ENCODE measurements at places on chromosomes 7 and 10.

GRCh38 chr7:51123322-51124019 is 193.1 kb downstream of the COBL start:
- H3K4me3 ChIP-seq, result no peak overlapping the region
- H3K27me3 ChIP-seq, result no peaks in the 10 kb centered on the region
- DNase-seq, result no peak
- H3K27ac ChIP-seq, result no peak overlapping the region
- no peaks in the 10 kb centered on the region for H3K36me3 ChIP-seq

- no peaks in the 10 kb centered on the region for H3K36me3 ChIP-seq
- no peak for DNase-seq
- no peak overlapping the region for H3K4me3 ChIP-seq
- no peaks in the 10 kb centered on the region for H3K4me1 ChIP-seq
Observed at GRCh38 chr7:106518967-106519366, 142.0 kb downstream of the CCDC71L start.

DNA sequence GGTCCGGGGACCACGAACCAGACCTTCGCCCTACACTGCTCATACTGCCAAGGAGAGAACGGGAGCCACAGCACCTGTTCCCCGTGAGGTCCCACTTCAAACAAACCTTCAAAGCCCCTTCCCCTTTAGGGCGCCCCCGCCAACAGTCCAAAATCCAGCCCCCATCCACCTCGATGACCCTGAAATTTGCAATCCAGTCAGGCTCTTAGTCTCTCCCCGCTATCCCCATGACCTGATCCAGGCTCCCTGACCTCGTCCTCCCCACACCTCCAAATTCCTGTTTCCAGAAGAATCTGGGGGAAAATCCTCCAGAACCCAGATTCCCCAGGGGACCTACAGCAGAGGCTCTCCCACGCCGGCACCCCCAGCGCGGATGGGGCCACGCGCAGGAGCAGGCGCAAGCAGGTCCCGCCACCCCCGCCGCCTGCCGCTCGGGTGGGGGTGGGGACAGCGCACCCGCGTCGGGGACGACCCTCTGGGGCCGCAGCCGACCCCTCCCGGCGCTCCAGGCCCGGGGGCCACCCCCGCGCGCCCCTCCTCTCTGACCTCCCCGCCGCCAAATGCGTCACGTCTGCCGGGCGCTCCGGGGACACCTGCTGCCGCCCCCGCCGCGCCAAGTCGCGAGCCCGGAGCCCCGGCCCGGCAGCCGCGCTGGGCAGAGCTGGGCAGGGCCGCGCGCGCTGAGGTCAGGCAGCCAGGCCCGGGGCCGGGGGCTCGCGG is 753 bp downstream of the CAMK2B start:
- peaks cover 77% of the 10 kb centered on the region for H3K27me3 ChIP-seq
- no peak for DNase-seq
- H3K4me1 ChIP-seq, result no peaks in the 10 kb centered on the region
- H3K27ac ChIP-seq, result no peak overlapping the region

- no peaks in the 10 kb centered on the region for H3K36me3 ChIP-seq
- peaks cover 17% of the 10 kb centered on the region for H3K4me1 ChIP-seq
- peak overlapping the region; percentile 84 for H3K27ac ChIP-seq
- no peak overlapping the region for H3K4me3 ChIP-seq
- no peaks in the 10 kb centered on the region for H3K27me3 ChIP-seq
- DNase-seq, result peak; percentile 32
Observed at GRCh38 chr10:68871731-68872342, 29.3 kb upstream of the DDX50 start.

GRCh38 chr10:48576501-48576900 is 28.4 kb downstream of the ARHGAP22 start:
- no peaks in the 10 kb centered on the region for H3K36me3 ChIP-seq
- no peak overlapping the region for H3K27ac ChIP-seq
- no peaks in the 10 kb centered on the region for H3K4me1 ChIP-seq
- no peak for DNase-seq

DNA sequence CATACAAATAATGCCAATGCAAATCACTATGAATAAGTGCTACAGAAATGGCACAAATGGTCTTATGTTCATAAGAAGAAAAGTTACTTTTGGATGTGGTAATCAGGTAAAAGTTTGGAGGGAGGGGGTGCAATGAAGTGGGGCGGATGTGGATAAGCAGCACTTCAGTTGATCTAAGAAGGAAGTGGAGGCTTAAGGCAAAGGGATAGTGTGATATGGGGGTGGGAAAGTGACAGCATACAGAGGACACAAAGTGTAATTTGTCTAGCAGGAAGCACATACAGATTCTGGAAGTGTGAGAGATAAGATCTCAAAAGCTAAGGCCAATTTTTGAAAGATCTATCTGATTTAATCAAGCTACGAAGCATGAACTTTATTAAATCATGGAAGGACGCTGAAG is 6.3 kb downstream of the BET1 start:
- no peak overlapping the region for H3K27ac ChIP-seq
- no peaks in the 10 kb centered on the region for H3K27me3 ChIP-seq
- no peak for DNase-seq
- H3K4me1 ChIP-seq, result peaks cover 4% of the 10 kb centered on the region
- H3K4me3 ChIP-seq, result no peak overlapping the region
- peaks cover 70% of the 10 kb centered on the region for H3K36me3 ChIP-seq

GRCh38 chr7:11297764-11298163 is 324.1 kb downstream of the PHF14 start:
- H3K4me3 ChIP-seq, result no peak overlapping the region
- H3K4me1 ChIP-seq, result no peaks in the 10 kb centered on the region
- DNase-seq, result no peak
- H3K36me3 ChIP-seq, result no peaks in the 10 kb centered on the region
- no peak overlapping the region for H3K27ac ChIP-seq
- no peaks in the 10 kb centered on the region for H3K27me3 ChIP-seq

- H3K4me3 ChIP-seq, result no peak overlapping the region
- H3K27ac ChIP-seq, result peak overlapping the region; percentile 30
- peaks cover 18% of the 10 kb centered on the region for H3K4me1 ChIP-seq
- H3K27me3 ChIP-seq, result no peaks in the 10 kb centered on the region
- H3K36me3 ChIP-seq, result peaks cover 8% of the 10 kb centered on the region
Observed at GRCh38 chr7:128022631-128023532, 8.4 kb downstream of the LRRC4 start.

DNA sequence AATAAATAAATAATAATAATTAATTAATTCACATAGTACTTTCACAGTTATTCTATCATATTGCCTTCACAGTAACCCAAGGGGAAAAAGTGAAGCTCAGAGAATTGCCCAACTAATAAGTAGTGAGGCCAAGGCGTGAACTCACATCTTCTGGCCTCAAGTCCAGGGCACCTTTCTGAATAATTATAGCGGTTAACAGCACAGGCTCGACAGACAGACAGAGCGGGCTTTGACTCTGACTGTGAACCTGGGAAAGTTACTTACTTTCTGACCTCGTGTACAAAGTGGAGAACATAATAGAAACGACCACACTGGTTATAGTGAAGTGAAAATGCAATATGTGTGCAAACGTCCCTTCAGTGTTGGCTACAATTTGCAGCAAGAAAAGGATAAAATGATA is 5.7 kb upstream of the SMKR1 start:
- no peak overlapping the region for H3K4me3 ChIP-seq
- H3K4me1 ChIP-seq, result peaks cover 4% of the 10 kb centered on the region
- DNase-seq, result no peak
- no peak overlapping the region for H3K27ac ChIP-seq
- no peaks in the 10 kb centered on the region for H3K36me3 ChIP-seq
- H3K27me3 ChIP-seq, result no peaks in the 10 kb centered on the region

- no peak overlapping the region for H3K27ac ChIP-seq
- H3K27me3 ChIP-seq, result peaks cover 32% of the 10 kb centered on the region
- H3K4me3 ChIP-seq, result peak overlapping the region; percentile 51
- H3K4me1 ChIP-seq, result no peaks in the 10 kb centered on the region
- H3K36me3 ChIP-seq, result no peaks in the 10 kb centered on the region
- DNase-seq, result no peak
Observed at GRCh38 chr10:25934621-25935139, 651 bp downstream of the MYO3A start.

DNA sequence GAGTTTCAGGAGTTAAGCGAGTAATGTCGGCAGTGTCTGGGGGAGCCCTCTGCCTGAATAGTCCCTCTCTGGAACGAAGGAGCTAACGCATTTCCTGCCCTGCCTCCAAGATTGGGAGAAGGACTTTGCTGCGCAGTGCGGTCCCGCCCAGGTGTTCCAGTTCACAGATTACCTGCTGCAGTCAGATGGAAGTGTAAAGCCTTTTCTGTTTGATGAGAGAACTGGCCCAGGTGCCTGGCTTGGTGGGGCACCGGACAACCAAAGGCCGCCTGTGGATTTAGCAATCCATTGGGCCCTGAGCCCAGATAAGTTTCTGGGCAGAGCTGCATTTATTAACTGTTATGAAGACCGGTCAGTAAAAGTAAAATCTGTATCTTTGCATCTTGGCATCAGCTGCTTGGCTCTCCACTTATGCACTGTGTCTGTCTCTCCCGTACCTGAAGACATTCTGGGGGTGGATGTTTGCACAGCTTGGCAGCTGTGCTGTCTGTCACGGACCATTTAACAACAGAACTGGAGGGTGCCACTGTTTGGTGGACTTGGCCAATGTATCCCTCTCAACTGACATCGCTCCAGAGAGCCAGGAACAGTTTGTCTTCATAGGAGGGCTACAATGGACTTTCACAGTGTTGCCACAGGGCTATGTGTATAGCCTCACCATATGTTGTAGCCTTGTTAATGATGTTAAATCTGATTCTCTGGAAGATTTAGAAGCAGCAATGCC is 654.7 kb upstream of the ZWINT start:
- no peak overlapping the region for H3K27ac ChIP-seq
- H3K36me3 ChIP-seq, result no peaks in the 10 kb centered on the region
- H3K27me3 ChIP-seq, result no peaks in the 10 kb centered on the region
- DNase-seq, result no peak

GRCh38 chr7:5692112-5692844 is 89.2 kb downstream of the RNF216 start:
- no peak overlapping the region for H3K27ac ChIP-seq
- peaks cover 14% of the 10 kb centered on the region for H3K4me1 ChIP-seq

GRCh38 chr10:124403548-124403947 is 15.2 kb downstream of the OAT start:
- H3K4me3 ChIP-seq, result no peak overlapping the region
- peaks cover 6% of the 10 kb centered on the region for H3K36me3 ChIP-seq
- peak; percentile 73 for DNase-seq
- no peaks in the 10 kb centered on the region for H3K4me1 ChIP-seq
- no peak overlapping the region for H3K27ac ChIP-seq

DNA sequence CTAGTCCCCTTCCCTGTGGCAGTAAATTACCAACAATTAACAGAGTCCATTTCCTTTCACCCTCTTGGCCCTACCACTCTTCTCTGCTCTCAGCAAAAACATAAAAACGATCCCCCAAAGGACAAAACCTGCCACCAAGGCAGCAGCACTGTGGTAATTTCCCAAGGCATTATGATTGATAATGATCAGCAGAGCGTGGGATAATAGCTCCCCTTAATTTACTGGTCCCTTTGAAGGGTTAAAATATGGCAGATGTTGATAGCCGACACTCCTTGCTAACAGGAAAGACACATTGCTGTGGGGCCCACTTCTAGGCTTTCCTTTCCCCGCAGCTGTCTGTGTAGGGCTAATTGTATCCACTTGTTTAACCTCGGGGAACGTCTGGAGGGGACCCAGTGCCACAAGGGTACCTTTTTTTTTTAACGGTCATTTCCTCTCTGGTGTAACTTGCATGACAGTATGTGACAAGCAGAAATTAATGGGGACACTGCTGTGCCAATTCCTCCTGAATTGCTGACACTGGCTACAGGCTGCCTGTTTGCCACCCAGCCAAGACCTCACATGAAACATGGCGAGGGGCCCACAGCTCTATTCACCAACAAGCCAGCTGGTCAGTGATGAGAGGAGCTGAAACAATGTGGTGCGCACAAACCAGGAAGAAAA is 81.3 kb downstream of the CDK6 start:
- no peak overlapping the region for H3K4me3 ChIP-seq
- no peak overlapping the region for H3K27ac ChIP-seq
- H3K36me3 ChIP-seq, result peaks cover 4% of the 10 kb centered on the region
- no peak for DNase-seq

DNA sequence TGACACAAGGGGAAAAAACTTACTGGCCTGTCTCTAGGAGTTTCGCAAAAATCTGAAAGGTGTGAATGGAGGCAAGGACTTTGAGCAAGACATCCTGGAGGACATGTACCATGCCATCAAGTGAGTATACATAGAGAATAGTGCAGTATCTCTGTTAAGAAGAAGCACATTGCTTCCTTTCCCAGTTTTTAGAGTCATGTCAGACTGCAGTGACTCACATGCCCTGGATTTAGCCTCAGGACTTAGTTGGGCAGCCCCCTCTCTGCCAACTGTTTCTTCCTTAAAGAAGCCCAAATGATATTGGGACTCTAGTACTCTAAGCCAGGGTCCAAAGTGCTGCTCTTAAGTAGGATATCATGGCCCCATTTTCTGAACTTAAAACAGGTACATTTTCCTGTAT is 28.1 kb upstream of the NFKB2 start:
- DNase-seq, result no peak
- H3K4me1 ChIP-seq, result no peaks in the 10 kb centered on the region

GRCh38 chr7:47818796-47819606 is 129.3 kb downstream of the PKD1L1 start:
- H3K4me1 ChIP-seq, result peaks cover 3% of the 10 kb centered on the region
- no peak overlapping the region for H3K4me3 ChIP-seq
- DNase-seq, result peak; percentile 54
- H3K27me3 ChIP-seq, result no peaks in the 10 kb centered on the region

DNA sequence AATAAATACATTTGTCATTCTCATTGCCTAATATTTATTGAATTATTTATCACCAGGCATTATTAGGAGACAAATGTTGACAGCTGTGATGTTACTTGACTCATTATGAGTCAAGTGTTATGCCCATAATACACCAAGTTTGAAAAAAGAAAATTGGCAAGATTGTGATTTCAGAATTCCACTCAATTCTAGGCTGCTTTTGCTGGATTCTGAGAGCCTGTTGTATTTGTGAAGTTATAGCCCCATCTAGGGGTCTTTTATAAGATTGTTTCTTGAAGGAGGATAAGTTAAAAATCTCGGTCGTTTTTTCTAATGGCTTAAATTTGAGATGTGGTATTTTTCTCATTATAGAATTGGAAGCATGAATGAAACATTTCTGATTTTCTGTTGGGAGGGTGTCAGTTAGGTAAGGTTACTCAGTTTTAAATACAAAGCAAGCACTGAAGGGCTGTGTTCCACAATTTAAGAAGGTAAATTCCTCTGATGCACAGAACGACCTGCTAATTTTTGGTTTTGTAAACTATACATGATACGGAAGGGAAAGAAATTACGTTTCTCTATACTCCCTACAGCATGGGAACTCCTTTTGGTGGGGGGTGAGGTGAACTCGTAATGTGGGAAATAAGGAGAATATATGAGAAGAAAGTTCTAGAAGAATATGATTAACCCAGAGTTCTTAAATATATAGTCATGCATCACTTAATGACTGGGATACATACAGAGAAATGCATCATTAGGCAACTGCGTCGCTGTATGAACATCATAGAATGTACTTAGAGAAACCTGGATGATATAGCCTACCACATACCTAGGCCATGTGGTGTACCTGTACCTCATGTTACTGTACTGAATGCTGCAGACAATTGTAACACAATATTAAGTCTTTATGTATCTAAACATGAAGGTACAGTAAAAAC is 2.6 kb downstream of the STK31 start:
- H3K4me3 ChIP-seq, result no peak overlapping the region
- no peaks in the 10 kb centered on the region for H3K27me3 ChIP-seq
- H3K4me1 ChIP-seq, result no peaks in the 10 kb centered on the region
- no peaks in the 10 kb centered on the region for H3K36me3 ChIP-seq

- no peak for DNase-seq
- H3K36me3 ChIP-seq, result no peaks in the 10 kb centered on the region
- H3K27ac ChIP-seq, result no peak overlapping the region
- no peaks in the 10 kb centered on the region for H3K4me1 ChIP-seq
- H3K4me3 ChIP-seq, result no peak overlapping the region
Observed at GRCh38 chr10:48199580-48200377, 74.7 kb downstream of the FRMPD2 start.

All from neuronal stem cell (in vitro differentiated cells).